GM03348 (cell line): ENCODE measurements at places on chromosomes 16 and 17.

GRCh38 chr17:27579897-27580321 lies 51.1 kb upstream of the LGALS9 start:
- DNase-seq, result no peak

- no peak for DNase-seq
Observed at GRCh38 chr16:49400611-49401010, 27.0 kb downstream of the C16orf78 start.

- DNase-seq, result no peak
Observed at GRCh38 chr17:12407495-12408252, 258.0 kb upstream of the MYOCD start.

DNA sequence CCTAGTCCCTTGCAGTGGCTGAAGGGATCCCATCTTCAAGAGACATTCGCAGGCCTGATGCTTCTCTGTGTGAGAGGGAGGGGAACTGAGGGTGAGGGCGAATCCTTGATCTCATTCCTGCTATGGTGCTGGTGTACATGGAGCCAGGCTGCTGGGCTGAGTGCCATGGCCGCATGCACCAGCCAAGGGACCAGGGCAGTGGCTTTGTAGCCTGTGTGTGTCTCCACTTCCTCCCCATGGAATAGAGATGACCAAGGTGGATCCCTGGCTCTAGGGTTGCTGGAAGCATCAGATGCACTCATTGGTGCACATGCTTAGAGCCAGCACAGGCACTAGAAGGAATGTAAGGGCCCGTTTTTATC lies 195.0 kb downstream of the FOXL1 start:
- DNase-seq, result no peak

DNA sequence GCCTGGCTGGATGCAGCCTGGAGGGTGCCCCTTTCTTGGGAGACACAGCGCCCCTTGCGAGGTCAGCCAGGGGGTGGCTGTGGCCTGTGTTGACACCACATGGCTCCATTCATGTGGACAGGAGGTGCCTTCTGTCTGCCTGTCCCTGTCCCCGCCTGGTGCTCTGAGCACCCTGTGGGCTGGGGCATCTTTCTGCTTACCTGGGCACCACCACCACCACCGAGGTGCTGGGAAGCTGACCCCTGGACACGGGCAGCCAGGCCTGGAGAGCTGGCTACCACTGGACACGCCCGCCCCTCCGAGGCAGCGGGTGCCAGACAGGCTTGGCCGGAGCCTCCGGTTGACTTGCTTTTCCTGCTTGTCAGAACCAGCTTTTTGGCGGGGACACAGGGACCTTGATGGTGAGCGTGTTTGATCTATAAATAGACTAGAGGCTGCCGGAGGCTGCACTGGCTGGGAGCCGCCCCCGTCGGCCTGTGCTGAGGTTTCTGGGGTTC lies 121.3 kb upstream of the GSE1 start:
- DNase-seq, result no peak

GRCh38 chr17:77365584-77366186 lies 224.9 kb downstream of the SEC14L1 start:
- peak; percentile 76 for DNase-seq

DNA sequence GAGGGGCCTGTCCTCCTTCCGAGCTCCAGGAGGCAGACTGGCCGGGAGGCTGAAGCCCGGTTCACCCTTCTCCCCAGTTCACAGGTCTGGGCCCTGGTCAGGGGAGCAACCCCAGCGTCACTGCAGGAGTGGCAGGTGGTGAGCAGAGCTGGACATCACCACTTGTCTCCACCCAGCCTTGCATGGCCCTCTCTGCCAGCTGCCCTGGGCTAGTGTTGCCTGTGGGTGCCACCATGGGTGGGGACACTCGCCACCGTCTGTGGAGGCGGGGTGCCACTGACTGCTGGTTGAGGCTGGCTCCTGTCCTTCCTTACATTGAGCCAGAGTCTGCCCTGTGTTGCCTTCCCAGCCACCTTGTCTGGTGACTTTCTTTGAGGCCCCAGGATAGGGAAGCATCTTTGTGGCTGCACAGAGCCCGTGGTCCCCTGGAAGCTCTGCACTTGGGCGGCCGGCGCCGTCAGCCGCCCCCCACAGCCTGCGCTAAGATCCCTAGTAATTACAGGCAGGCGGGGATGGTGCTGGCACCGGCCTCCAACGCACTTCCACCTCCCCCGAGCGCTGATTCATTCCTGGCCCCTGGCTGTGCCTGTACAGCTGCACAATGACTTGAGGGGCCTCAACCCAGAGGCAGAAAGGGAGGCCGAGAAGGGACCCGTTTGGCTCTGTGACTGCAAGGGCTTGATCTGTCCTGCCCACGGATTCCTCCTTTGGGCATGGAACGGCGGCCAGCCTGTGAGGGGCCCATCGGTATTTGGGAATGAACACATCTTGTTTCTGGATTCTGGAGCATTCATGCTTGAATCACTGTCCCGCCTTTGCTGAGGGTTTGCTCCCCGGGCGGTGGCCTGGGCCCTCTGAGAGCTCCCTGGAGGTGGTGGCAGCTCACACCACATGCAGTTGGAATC lies 5.2 kb downstream of the BAIAP2 start:
- DNase-seq, result peak; percentile 74

DNA sequence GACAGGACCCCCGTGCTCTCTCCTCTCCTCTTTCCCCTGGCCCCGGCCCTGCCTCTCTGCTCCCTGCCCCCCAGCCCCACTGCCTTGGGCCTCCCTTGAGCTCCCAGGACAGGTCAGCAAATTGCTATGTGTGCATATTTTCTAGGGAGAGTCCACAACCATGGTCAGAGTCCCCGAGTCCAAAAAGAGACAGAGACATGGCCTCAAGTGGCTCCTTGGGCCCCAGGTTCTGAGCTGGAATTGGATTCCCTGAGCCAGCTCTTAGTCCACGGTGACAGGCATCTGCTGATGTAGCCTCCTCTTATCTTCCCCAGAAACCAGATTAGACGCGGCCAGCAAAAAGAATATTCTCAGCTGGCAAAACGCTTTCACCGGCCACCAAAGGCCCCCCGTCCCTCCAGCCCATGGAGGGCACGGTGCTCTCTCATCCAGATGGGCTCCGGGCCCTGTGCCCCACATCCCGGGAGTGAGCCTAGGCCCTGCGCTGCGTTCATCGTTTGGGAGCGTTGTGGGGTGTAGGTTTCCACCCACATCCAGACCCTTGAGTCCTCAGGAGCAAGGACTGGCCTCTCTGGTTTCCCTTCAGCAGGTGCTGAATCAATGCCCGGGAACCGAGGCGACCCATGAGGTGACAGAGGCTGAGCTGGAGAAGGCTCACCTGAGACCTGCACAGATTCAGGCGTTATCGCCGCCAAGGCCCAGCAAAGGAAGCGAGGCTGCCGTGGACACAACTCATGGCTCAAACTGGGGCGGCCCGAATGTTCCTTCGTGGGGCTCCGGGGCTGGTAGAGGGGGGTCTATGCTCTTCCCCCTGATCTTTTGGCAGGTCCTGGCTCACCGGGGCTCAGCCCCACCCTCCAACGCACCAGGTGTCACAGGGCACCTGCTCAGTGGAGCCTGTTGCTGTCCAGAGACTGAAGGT lies 16.3 kb upstream of the ENPP7 start:
- DNase-seq, result no peak

- DNase-seq, result peak; percentile 12
Observed at GRCh38 chr16:30603945-30604315, 6.3 kb downstream of the ZNF689 start.

DNA sequence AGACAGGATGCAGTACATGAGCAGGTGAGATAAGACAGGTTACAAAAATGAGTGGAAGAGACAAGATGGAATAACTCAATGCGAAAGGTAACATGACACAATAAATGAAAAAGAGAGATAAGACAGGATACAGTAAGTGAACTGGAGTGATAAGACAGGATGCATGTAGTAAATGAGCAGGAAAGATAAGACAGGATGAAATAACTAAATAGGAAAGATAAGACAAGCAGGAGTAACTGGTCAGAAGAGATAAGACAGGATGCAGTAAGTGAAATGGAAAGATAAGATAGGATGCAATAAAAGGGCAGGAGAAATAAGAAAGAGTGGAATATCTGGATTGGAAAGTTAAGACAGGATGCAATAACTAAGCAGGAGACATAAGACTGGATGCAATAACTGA lies 8.3 kb upstream of the MYH4 start:
- DNase-seq, result no peak

DNA sequence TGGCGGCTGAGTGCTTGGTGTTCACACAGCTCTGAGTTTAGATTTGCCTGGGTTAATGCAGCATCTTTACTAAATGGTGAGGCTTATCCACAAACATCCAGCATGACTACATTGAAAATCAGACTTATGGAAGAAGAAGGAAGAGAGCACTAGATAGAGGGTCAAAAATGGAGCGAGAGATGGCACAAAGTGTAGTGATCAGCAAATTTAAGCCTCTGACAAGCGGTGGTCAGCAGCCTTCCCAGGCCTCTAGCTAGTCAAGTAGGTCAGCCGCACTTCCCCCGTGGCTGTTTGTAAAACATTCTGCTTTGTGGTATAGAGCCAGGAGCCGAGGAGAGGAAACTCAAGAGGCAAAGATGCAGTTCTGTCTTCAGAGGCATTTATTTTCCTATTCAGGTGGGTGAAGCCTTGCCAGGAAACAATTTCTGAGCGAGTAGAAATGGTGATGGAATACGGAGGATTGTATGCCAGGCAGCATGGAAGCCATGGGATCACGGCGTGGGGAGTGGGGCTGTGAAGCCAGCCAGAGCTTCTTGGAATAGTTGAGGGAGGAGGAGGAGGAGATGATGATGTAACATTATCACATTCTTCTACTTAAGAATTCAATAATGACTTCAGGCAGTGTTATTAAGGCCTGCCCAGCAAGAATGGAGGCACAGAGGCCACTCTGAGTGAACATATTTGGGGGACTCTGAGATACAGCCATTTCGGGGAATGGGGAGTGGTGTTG lies 118.9 kb downstream of the MSI2 start:
- no peak for DNase-seq

GRCh38 chr16:15976225-15976812 lies 26.9 kb downstream of the ABCC1 start:
- no peak for DNase-seq

GRCh38 chr16:80608946-80609345 lies 68.2 kb downstream of the DYNLRB2 start:
- DNase-seq, result no peak

- no peak for DNase-seq
Observed at GRCh38 chr16:49485663-49486062, 112.1 kb downstream of the C16orf78 start.

- peak; percentile 71 for DNase-seq
Observed at GRCh38 chr17:8326511-8327302, 12.9 kb upstream of the ODF4 start.

- DNase-seq, result no peak
Observed at GRCh38 chr17:81335773-81336157, 40.7 kb upstream of the SLC38A10 start.

DNA sequence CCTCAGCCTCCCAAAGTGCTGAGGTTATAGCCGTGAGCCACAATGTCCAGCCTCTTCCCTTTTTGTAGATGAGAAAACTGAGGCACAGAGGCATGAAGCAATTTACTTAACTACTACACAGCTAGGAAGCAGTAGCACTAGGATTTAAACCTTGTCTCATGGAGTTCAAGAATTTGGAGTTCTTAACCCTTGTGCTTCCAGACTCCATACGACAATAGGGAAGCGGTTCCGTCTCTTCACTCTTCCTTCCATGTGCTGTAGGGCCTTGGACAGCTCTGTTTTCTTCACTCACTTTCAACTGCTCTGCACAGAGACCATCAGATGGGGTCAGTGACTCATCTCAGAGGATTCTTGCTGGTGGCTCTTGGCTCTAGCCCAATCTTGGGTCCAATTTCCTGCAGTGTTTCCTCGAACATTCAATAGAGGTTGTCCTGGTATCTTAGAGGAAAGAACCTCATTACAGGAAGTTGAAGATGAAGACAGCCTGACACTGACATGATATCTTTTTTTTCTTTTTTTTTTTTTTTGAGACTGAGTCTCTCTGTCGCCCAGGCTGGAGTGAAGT lies 19.3 kb downstream of the ITGAL start:
- DNase-seq, result peak; percentile 68

- no peak for DNase-seq
Observed at GRCh38 chr17:82944990-82945389, 105.2 kb upstream of the ZNF750 start.

DNA sequence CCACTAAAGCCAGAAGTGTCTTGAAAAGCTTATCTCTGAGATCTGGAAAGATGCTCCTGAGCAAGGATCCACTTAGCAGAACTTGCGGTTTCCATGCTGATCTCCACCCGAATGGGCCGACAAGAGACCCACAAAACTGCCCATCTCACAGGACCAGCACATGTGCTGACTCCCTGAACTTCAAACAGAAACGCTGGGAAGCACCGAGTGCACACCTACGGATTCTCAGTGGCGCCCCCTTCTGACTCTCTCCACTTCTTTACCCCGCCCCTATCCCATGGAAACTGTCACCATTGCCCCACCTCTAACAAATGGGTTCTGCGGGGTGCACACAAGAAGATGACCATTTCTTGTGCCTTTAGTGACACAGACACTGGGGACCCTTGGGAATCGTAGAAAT lies 21.4 kb downstream of the CDRT4 start:
- no peak for DNase-seq

- DNase-seq, result no peak
Observed at GRCh38 chr17:2713881-2714280, 2.3 kb upstream of the CLUH start.

DNA sequence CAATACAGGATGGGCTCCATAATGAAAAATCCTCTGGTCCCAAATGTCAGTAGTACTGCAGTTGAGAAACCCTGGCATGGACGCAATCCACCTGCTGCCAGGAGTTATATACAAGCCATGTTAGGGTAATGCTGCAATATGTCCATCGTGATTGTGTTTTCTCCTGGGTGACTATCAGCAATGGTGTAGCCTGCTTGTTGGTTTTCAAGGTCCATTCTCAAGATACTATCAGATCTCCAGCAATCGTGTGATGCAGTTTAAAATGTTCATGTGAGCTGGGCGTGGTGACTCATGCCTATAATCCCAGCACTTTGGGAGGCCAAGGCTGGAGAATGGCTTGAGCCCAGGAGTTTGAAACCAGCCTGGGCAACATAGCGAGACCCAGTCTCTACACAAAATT lies 24.0 kb downstream of the ABCC1 start:
- no peak for DNase-seq
